ENCODE measurements at places on chromosomes 5 and 9.

DNA sequence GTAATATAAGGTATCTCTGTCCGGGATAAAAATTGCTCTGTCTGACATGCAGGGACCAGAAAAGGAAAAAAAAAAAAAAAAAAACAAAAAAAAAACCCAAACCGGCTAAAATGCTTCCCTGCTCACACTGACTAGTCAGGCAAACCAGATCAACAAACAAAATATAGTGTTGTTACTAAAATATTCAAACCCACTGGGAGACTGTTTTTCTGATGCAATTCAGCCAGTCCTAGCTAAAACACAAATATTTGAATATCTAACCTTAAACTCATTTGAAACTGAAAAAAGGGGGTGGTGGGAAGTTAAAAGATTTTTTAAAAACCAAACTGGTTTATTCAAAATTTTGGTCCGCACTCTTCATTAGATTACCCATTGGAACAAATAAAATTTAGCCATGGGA, 61.0 kb downstream of the APBA1 start:
- DNase-seq, result no peak

DNA sequence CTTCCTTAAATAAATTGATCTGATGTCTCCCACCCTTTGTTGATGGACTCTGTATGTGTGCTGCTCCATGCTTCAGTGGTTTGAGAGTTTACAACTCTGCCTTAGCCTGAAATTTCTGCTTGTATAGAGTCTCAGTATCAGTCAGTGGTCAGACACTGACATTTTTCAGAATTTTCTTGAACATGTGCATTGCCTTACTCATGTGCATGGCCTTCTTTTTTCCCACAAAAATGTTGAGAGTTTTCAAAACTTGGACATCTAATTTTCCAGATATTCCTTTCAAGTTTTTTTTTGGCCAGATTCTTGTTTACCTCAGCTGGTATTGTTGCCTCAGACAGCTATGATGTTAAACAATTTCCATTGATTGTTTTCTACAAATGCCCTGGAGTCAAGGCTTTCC, 427.1 kb upstream of the CHD1 start:
- DNase-seq, result no peak

DNA sequence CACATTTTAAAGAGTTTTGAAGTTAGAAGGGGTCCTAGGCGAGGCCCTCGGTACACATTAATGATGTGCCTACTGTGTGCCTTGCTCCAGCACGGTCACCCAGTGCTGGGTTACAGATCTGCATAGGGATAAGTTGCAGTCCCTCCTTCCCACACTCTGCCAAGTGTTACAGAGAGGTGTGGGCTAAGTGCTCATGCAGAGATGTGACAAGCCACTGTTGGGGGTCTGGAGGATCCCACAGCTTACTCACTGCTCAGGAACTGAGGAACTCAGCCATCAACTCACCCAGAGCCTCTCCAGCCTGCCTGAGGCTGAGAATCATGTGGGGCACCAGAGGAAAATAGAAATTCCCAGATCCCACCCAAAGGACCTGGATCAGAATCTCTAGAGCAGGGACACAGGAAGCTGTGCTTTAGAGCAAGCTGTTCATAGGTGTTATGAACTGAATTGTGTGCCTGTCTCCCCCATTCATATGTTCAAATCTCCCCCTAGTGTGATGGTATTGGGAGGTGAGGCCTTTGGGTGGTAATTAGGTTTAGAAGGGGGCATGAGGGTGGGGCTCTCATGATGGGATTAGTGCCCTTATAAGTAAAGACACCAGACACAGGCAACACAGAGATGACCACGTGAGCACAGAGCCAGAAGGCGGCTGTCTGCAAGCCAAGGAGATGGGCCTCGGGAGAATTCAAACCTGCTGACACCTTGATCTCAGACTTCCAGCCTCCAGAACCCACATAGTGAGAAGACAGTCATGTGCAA, 164.1 kb downstream of the HSD17B3 start:
- DNase-seq, result no peak

GRCh38 chr5:72767289-72768010, 49.0 kb upstream of the TNPO1 start:
- DNase-seq, result no peak

GRCh38 chr9:89657765-89658164, 53.0 kb downstream of the GADD45G start:
- DNase-seq, result no peak

DNA sequence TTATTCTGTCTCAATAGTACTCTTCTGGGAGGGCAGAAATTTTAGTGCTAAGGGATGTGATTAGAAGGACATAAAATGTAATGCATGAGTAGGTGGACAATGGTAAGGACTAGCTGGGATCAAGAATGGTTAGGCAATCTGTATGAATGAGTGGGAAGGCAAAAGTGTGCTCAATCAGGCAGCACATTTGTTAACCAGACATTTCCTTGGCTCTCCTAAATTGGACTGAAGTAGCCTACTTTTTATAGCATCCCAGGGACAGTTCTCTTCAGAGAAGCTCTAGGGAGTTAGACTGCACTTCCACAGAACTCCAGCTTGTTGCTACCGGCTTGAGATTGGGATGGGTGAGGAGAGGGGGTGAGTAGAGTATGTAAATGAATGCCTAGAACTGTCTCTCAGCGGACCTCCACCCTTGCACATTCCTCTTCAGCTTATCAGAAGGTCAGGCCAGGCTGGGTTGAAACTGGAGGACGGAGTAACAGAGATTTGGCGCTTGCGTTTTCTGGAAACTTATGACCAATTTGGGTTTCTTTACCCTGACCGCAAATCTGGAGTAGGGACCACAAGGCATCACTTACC, 19.0 kb upstream of the ARL14EPL start:
- no peak for DNase-seq

DNA sequence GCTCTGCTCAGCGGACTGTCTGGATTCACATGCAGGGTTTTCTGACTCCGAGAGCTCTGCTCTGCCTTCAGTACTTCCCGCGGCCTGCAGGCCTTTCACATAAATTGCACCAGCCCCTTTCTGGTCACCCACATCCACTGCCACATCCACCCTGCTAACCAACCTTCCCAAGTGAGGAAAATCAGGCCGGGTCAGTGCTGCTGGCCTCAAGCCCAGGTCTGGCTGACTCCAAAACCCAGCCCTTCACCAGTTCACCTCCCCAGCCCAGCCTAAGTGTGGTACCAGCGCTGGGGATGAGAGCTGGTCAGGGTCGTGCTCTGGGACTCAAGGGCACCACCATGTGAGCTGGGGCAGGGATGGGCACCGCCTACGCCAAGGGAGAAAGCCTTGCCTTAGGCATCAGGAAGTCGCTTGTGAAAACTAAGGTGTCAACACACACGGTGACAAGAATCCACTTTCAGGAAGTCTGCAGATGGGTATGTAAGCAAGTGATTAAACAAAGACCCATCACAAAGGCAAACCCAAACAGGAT, 12.3 kb downstream of the LMAN2 start:
- DNase-seq, result no peak

DNA sequence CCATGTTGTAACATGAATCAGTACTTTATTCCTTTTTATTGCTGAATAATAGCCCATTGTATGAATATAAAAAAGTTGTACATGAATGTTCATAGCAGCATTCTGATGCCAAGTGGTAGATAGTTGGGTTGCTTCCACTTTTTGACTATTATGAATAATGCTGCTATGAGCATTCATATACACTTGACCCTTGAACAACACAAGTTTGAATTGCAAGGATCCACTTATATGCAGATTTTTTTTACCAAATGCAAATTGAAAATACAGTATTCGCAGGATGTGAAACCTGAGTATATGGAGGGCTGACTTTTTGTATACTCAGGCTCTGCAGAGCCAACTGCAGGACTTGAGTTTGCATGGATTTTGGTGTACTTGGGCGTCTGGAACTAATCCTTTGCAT, 14.7 kb upstream of the SIL1 start:
- DNase-seq, result no peak

DNA sequence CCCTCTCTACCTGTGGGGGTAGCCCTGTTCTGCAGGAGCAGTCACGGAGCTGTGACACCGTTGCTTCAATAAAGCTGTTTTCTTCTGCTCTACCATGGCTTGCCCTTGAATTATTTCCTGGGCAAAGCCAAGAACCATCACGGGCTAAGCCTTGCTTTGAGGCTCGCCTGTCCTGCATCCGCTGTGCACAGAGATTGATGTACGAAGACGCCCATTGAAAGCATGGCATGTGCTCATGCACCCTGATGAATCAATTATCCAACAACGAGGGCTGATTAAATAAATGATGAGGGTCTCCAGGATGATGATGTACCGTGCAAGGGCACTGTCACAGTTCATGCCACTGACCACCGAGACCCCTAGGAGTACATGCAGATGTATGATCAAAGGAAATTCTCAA, 20.7 kb downstream of the PTGES start:
- DNase-seq, result no peak

DNA sequence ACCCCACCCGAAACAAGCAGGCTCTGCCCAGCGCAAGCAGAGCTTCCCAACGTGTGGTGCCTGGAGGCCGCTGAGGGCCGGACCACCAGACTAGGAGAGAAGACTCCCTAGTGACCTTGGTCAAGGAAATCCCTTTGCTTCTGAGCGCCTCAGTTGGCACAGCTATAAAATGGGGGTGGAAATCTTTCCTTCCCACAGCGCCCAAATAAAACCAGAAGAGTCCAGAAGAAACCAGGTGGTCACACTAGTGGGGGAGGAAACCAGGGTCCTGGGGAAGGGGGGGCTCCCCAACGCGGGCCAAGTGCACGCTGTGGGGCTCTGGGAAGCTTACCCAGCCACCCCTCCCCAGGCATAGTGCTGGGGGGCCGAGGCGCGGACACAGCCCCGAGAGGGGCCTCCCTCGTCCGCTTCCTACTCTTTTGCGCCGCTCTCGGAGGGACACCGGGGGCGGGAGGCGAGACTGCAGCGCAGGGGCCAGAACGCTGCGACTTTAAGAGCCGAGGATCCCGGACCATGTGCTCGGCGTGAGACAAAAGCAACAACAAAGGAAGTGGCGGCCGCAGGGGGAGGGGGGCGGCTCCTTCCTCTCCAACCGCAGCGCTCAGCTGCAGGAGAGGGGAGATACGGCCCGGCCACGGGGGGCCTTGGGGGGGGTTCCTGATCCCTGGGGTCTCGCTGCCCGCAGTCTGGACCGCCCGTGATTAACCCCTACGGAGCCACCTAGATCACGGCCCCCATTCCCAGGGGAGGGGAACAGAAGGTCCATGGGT, 885 bp downstream of the RNF44 start:
- DNase-seq, result peak; percentile 81

DNA sequence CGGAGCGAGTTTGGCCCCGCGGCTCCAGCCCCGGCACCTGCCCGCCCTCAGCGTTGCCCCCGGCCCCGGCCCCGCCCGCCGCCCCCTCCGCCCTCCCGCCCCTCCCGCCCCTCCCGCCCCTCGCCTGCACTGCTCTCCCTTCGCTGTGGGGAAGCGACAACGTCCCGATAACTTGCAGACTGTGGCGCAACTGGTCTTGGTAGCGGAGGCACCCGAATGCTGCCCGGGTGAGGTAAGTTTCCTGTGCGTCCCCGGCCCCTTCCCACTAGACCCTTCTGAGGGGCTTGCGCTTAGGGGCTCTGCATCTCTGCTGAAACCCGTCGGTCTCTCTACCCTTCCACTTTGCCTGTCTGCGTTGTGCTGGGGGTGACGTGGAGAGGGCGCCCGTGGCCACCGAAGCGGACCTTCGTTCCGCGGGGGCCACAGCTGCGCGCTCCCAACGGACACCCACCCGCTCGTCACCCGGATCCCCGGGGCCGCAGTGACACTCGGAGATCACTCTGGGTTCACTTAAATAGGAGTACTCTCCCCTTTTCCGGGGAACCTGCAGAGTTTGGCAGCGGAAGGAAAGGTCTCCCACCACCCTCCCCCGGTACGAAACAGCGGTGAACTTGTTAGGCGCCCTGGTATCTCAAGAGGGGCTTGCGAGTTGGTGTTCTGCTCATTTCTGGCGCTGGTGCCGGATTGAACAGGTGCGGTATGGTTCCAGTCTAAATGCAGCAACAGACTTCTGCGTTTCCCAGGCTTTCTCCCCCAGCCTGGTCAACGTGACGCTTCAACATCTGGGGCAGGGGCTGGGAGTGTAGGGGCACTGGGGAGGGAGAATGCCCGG, 707 bp downstream of the PIP5K1B start:
- DNase-seq, result peak; percentile 34

DNA sequence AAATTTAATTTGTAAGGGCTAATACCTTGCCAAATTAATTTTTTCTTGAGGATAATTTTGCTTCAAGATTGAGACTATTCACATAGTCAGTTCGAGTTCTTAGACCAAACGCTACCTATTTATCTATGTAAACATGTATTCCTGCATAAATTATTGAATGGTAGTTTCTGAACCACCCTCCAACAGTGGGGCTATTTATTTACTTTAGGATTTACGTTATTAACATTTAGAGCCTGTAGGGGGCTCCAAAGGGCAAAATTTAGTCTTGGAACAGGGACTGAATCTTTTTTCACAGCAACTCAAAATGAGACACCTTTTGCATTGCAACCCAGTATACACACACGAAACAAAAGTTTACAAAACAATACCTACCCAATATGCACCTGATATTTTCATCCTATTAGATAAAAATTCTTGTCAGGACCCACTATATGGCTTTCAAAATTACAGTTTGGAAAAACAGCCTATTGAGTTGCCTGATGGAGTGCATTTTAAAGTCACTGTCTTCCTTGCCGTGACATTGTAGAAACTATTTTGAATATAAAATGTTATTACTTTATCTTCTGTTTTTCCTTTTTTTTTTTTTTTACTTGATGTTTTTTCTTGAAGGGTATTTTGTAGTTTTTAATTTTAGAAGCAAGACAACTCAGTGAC, 47.1 kb upstream of the POU4F3 start:
- no peak for DNase-seq

DNA sequence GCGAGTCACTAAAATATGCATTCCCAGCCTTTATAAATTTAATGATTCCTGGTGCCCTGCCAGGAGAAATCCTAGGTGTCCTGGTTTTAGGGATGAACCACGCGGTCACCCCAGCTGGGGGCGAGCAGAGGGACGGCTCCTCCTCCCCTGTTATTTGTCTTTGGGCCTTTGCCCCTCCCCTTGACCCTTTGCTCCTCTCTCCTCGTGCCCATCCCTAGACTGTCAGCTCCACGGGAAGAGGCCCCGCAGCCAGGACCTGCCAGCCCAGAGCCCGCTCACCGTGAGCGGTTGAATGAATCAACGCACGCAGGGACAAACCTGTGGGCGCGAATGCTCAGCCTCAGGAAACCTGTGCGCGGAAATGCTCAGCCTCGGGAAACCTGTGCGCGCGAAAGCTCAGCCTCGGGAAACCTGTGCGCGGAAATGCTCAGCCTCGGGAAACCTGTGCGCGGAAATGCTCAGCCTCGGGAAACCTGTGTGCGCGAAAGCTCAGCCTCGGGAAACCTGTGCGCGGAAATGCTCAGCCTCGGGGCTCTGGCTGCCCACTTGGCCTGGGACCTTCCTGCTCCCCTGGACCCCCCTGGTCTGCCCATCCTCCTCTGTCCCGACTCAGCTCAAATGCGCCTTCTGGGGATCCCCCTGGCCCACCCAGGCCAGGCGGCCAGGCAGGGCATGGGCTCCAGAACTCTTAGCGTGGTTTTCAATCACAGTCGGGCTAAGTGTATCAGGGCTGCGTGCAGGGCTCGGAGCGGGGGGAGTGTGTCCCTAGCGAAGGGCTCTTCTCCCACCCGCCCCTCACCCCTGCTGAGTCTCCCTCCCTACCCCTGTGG, 140.5 kb upstream of the COL5A1 start:
- peak; percentile 22 for DNase-seq

- no peak for DNase-seq
Observed at GRCh38 chr5:124747791-124748686, 1.6 kb upstream of the ZNF608 start.
